ENCODE measurements at places on chromosomes 2 and 18.
A peak's percentile ranks its signal among the peaks of the same experiment; 100 is the strongest.

GRCh38 chr2:240284503-240285259, 144.2 kb upstream of the OTOS start:
- no peak for DNase-seq

DNA sequence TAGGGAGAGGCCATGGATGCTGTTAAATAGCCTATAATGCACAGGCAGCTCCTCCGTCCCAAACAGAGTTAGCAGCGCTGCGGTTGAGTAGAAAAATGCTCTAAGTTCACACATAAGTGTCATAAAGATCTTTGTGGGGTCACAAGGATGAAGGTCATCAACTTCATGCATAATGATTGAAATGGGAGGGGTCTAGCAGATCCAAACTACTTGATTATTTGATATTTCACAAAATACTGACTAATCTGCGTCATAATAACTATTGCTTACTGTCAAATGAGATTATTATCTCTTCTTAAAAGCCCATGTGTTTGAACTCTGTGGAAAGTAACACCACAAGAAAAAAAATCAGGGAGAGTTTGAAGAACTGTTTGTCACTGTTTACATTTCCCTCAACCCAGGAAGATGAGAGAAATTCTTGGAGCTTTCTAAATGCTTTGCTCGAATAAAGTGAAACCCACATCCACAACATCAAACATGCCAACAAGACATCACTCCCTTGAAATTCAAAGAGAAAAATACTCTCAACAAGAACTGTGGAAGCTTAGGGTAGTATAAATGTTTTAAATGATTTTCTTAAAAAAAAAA, 50.5 kb upstream of the CREB1 start:
- DNase-seq, result no peak

DNA sequence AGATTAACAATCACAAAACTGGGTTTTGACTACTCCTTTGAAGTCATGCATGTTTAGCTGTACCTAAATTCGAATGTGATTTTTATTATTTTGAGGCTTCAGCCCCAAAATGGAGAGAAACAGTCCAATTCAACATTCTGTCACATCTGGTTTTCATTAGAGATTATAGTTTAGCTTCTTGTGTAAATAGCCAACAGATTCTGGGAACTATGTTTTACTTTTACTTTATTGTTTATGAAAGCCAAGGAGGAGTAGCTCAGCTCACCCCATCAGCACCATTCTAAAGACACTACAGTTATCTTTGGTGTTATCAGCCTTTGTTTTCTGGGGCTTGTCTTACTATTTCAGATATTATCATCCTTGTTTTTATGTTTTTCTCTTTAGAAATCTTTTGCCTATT, 465.0 kb upstream of the CWC22 start:
- no peak for DNase-seq

GRCh38 chr18:2274613-2275012, 296.7 kb downstream of the METTL4 start:
- no peak for DNase-seq

DNA sequence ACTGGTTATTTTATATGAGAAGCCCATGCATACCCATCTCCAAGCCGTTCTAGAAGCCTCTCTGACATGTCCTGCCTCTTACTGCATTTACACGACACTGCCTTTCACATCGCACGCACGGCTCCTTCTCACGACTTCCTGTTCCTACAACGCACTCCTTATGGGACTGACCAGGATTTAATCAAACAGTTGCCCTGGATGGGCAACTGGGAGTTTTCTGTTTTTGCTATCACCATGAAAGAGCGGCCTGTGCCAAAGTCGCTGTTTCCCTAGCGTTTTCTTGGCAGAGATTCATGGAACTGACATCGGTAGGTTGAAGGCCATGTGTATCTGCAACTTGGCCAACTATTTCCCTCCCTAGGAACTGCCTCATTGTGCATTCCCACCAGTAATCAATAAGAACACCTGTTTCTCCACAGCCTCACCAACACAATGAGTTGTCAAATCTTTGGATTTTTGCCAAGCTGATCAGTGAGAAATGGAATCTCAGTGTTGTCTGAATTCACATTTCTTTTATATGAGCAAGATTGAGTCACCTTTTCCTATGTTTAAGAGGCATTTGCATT, 97.2 kb upstream of the OTOS start:
- no peak for DNase-seq

DNA sequence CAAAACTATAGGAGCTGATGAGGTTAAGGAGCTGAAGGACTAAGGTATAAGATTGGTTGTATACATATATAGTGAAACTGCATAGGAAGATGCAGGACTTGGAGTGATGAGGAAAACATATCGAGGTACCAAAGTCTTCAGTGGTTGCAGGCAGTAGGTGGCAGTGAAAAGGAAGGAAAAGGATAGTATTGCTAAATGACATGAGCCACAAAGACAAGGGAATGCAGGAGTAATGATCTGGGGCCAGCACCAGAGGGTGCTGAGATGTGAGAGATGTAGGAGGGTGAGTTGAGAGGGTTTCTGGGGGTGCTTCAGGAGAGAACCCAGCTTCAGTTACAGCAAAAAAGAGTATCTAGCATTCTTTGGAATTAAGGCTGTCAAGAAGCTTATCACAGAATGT, 172.2 kb upstream of the MYO3B start:
- DNase-seq, result no peak

GRCh38 chr2:190150413-190150812, 87.9 kb upstream of the MSTN start:
- DNase-seq, result no peak

DNA sequence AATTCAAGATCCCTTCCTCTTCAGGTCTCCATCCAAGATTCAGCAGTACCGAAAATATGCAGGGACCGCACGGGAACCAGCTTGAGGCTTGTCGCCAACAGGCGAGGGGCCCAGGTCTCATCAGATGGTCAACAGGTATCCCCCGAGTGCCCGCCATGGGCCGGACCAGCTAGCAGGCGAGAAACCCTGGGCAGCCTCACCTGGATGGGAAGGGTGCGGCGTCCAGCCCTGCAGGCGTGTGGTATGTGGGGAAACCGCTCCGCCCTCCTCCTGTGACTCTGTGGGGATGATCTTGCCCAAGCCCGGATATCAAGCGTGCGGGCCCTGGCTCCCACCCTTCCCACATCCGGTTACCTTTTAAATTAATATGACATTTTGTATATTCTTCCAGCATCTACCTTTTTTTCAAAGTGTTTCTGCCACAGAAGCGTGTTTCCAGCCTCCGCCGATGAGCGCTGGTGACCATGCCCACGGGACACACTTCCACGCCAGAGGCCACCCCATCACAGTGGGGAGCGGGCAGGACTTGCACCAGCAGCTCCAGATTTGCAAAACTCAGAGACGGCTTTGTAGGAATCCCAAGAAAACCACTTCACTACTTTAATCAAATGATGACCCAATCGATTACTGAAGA, 33.2 kb downstream of the ZNF516 start:
- DNase-seq, result no peak

- DNase-seq, result no peak
Observed at GRCh38 chr2:219513787-219514186, 495 bp upstream of the ASIC4 start.

- no peak for DNase-seq
Observed at GRCh38 chr2:45925636-45926366, 274.3 kb downstream of the PRKCE start.

DNA sequence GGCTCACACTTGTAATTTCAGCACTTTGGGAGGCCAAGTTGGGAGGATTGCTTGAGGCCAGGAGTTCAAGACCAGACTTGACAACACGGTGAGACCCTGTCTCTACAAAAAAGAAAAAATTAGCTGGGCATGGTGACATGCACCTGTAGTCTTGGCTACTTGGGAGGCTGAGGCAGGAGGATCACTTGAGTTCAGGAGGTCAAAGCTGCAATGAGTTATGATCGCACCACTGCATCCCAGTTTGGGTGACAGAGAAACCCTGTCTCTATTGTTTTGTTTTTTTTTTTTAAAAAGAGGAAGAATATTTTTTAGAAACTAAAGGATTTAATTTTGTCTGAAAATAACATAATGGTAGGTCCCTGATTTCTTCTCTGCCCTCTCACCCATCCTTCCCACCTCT, 79.4 kb upstream of the TMEM200C start:
- no peak for DNase-seq

- peak; percentile 48 for DNase-seq
Observed at GRCh38 chr2:216283038-216283900, 89.0 kb downstream of the MARCHF4 start.

DNA sequence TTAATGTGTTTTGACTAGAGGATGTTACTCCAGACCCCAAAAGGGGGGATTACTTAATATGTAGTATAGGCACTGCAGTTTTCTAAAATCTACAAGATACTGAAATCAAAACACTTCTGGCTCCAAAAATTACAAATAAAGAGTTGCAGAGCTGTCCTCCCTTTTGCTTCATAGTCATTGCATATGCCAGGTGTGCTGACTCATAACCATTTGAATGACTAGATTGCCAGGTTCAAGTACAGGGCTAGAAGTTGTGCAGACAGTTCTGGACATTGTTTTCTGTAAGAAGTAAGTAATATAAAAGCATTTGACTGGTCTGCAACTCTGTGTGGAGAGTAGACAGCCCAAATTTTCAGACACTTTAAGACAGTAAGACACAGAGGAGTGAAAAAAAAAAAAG, 6.7 kb downstream of the CWC22 start:
- no peak for DNase-seq

GRCh38 chr2:48080534-48081316, 174.4 kb upstream of the FBXO11 start:
- peak; percentile 42 for DNase-seq

- peak; percentile 70 for DNase-seq
Observed at GRCh38 chr2:173355132-173355865, 627 bp downstream of the CDCA7 start.

DNA sequence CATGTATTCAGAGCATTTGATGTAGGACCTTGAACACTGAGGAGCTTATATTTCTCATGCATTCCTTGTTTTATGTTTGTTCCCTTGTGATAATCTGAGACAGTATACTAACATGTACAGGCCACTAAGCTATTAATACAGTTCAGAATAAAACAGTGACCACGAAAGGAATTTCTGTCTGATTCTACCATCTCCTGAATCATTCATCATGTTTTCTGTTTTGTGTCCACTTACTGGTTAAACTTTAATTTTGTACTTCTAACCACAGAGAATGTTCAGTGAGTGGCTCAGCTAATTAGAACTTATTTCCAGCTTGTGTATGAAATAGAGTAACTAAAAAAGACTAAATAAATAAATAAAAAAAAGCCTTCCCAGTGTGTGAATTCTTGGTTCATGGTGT, 110.4 kb downstream of the LRP1B start:
- no peak for DNase-seq

DNA sequence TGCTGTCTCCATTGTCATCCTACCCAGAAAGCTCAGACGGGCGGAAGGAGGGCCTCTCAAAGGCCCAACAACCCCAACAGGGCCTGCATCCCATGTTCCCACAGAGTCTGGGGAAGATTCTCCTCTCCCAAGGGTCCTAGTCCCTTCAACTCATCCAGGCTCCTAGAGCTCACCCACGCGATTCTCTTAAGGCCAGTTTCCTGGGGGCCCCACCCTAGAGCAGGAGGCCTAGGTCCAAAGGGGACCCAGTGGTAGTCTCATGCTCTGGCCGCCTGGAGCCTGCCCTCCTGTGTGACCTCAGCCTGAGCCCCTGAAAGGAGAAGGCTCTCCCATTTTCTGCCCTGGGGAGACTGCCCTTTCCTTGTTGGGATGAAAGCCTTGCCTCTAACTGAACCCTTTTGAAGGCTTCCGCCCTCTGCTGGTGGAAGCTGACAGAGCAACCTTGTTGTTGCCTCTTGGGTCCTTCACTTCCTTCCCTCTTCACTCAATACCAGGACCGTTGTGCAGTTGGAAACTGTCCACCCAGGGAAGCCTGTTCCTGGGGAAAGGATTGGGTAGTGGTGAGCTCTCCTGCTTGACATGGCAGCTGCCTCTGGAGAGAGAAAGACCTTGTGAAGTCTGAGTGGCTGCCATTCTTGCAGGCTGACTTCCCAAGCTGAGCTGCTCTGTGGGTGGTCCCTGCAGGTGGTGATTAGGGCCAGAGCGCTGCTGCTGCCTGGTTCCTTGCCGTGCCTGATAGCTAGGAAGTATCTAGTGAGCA, 86.0 kb upstream of the ALPP start:
- peak; percentile 82 for DNase-seq

- DNase-seq, result no peak
Observed at GRCh38 chr2:27294928-27295327, 12.7 kb downstream of the TRIM54 start.

- DNase-seq, result no peak
Observed at GRCh38 chr2:240575101-240575965, 7.0 kb downstream of the RNPEPL1 start.

- DNase-seq, result no peak
Observed at GRCh38 chr2:25996844-25997243, 14.5 kb upstream of the KIF3C start.

DNA sequence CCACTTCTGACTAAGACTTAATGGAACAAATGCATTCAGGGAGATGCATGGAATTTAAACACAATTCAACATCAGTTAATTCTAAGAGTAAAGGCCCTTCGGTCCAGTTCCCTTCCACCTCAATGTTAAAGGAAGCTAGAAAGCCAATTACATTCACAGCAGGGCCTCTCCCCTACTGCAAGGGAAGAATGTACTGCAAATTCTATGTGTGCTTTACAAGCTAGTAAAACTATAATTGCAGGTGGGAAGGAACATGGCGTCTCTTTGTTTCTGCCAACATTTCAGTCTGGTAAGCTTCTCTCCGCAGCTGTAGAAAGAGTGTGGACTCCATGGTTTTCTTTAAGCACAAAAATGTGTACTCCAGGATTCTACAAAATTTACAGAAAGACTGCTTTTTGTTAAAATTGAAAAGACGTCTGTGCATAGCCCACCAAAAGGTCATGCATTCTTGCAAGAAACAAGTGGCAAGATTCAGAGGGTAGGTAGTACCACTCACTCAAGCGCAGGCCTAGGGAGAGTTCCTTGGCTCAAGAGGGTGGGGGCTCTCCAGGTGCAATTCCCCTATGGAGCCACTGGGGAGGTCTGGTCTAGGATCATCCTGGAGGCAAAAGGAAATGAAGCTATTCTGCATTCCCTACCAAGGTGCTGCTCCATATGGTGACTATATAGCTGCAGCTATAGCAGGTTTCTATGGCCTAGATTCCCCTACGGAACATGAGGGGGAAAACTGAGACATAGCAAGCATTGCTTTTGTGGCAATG, 127.0 kb upstream of the FZD5 start:
- DNase-seq, result no peak

DNA sequence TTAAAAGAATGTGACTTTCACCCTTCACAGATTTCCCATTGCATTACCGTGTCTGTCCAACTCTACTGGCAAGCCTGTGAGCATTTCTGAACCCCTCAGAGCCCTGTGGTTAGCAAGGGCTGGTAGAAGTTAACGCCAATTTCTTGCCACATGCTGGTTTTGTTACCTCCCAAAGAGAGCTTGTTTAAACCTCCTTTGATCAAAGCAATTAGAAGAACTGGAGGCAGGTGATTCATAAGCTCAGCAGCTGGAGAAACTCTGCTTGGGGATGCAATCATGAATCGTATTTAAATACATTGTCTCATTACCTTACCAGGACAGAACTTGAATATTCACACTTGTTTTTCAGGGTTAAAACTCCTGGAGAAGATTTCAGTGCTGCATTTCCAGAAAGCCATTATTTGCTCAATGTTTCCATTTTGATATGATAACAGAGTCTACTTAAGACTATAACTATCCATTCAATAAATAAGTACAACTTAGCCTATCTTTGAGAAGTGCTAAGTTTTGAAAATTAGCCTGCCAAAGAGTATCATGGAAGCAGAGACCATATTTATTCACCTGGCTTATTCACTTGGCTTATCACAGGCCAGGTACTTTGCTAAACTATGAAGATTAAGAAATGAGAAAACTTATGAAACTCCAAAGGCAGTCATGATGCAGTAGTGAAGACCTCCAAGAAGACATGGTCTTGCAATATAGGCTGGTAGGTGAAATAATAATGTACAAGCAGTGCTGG, 292.8 kb downstream of the INSIG2 start:
- DNase-seq, result no peak
